Stimulated activated CD4-positive, alpha-beta T cell treated with anti-CD3 and anti-CD28 coated beads, Interleukin-4, amount 100 ng/mL, for 1 hour (primary cell): ENCODE measurements at places on chromosomes 5 and 9.
A peak's percentile ranks its signal among the peaks of the same experiment; 100 is the strongest.

GRCh38 chr9:94656200-94656599 is 16.9 kb upstream of the FBP1 start:
- peak; percentile 20 for DNase-seq

- DNase-seq, result peak; percentile 72
Observed at GRCh38 chr5:179530069-179530998, 20.0 kb upstream of the RUFY1 start.

DNA sequence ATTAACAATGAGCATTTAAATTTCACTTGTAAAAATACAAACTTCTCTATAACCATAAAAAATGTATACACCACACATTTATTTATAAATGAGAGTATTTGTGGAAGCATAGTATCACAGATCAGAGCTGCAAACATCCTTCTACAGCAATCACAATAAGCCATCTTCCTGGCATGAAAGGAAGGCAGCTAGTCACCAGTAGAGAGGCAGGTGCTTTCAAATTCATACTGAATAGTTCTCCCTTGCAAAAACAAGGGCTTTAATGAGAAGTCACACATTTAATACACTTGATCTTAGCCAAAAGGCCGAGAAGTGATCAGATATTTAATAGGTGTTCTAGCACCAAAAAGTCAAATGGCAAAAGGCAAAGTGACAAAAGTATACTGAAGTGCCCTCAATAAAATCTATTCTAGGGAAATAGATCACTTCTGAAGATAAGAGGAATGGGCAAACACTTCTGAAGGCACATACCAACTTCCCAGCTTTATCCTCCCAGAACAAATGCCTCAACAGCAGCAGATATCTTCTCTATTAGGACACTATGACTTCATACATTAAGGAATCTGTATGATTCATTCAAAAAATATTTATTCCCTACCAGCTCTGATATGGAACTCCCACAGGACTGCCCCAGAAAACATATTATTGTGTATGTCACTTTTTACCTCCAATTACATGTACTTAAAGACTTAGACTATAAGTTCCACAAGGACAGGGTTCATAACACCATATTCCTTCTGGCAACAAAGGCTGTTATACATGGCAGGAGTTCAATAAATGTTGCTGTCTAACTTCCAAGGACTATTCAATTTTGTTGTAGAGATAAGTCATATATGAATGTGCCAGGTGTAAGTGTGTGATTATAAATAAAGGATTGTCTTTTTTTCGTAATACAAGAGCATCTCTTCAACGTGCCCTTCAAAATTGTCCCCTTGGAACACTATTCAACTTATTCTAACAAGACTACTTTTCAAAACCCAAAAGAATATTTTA is 31.7 kb downstream of the MAPKAP1 start:
- no peak for DNase-seq

DNA sequence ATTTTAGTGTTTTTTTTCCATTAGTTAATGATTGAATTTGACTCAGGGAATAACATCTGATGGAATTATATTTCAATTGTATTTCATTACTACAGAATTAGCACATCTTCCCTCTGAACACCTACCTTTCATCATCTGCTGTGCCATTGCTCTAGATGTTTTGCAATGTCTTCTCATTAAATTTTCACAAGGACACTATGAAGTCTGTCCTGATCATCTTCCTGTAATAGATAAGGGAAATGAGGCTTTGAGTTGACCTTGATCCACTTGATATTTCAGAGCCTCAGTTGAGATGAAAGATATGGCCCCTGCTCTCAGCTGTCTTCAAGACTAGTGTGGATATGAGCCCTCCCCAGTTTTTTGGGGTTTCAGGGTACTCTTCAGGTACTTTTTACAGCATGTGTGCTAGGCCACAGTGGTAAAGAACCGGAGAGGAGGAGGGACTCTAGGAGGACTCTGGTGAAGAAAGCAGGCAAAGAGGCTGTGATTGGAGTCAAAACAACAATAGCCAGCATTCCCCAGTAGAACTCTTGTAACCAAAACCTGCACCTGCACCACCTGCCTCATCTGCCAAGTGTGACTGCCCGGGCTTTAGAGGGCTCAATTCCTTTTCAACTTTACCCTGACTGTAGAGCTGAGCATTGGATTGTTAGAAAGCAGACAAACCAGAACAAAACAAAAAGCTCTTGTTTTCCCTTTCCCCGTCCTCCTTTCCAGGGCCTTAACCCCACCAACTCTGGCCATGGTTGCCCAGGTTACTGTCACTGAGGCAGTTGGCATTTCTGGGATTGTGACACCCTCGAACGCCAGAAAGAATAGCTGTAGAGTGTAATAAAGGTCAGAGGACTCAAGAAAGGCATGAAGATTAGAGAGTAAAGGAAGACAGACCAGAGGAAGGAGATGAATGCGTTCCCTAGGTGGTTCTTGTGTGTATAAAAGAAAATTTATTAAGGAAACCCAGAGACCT is 56.3 kb downstream of the ERAP1 start:
- DNase-seq, result no peak
